NCI-H524 (cell line): ENCODE measurements at places on chromosomes 5 and 9.
A peak's percentile ranks its signal among the peaks of the same experiment; 100 is the strongest.

DNA sequence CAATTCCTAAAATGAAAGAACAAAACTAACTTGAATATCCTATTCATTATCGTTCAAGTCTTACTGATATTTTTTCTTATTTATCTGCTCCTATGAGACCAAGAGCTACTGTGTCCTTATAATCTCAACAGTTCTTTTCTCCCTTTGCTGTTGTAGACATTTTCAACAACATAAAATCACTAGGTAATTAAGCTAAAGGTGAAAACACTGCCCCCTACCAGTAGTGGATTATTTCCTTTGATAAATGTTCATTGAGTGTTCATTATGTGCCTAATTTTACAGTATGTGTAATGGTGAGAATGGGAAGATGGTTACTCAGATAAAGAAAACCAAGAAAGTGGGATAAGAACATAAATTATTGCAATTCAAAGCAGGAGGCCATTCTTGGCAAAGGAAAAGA is 41.4 kb upstream of the PAPPA start:
- no peak for DNase-seq

DNA sequence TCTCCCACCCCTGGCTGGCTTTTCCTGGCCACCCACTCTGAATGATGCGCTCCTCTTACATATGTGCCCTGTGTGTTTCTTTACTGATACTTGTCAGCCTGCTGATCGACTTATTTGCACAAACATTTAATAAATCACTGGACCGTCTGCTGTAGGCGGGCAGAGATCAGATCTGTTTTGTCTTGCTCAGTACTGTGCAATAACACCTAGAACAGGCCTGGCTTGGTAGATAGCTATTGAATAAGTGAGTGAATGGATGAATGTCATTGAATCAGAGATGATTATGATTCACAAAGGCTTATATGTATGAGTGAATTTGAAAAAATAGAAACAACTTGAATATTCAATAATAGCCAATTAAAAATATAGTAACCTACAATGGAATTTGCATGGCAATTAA is 165.1 kb downstream of the RGS3 start:
- no peak for DNase-seq

DNA sequence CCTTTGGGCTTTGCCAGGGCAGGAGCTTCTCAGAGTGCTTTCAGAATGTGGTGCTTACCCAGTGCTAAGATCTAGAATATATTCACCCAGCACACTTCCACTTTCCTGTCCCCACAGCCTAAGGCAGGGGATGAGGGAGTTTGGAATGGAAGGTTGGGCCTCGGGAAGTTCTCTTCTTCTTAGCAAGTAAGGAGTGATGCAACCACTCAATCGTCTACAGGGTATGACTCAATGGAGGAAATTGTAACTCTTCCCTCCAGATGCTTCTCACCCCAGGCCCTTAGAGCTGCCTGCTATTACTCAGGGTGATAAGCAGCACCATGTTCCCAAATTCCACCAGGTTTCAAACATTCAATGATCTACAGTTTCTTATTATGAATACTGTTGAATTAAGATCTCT is 30.8 kb upstream of the AGGF1 start:
- no peak for DNase-seq

DNA sequence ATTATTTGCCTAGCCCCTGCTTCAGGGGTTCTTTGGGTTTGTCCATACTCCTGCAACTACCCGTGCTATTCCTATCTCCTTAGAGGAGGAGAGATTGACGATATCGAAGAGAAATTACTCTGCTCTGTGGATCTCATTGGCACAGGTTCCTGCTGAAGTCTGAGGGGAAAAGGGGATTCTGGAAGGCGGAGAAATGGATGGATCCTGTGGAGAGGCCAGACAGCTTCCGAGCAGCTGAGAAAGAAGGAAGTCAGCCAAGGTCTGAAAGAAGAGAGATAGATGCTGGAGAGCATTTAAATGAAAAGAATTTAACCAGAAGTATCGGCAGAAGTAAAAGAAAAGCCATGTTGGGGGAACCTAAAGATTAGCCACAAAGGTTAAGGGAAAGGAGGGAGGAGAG is 40.4 kb upstream of the SPATA31C2 start:
- DNase-seq = no peak

- no peak for DNase-seq
Measured at GRCh38 chr9:124278054-124278540, 20.3 kb downstream of the NEK6 start.

DNA sequence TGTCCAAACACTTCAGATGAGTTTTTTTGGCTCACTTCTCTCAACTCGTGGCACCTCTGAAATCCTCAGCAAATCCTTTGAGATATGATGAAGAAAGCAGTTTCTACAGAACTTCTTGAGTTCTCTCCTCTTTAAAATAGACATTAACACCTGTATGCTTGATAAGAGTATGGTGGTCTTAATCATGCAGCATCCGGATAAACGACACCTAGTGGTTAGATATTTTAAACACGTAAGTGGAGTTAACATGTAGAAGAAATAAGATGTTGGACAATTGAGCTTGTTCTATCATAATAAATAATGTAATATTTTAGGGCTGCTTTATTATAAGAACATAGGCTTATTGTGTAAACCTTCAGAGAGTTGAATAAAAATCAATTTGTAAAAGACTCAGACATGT is 324.8 kb downstream of the CYLC2 start:
- DNase-seq = peak; percentile 12

DNA sequence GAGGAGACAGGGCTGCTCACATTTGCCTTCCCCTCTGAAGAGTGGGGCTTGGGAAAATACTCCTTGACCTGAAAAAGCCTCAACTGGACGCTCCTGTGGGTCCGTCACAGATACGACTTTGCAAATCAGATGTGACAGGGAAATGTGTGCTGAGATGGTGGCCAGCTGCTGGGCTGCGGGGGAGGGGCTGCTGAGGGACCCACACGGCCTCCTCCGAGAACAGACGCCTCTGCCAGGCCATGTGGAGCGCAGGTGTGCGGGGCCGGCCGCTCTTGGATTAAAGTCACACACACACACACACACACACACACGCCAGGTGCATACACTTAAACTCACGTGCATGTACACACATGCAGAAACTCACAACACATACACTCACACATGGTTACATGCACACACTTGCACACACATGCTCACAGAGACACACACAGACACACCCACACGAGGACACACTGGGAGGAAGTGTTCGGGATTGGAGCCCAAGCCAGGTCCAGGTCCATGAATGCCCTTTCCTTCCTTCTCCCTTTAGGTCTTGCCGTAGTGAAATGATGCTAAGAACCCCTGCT is 167.4 kb downstream of the GAPVD1 start:
- DNase-seq = peak; percentile 75
